ENCODE measurements at places on chromosomes 6 and 20.

DNA sequence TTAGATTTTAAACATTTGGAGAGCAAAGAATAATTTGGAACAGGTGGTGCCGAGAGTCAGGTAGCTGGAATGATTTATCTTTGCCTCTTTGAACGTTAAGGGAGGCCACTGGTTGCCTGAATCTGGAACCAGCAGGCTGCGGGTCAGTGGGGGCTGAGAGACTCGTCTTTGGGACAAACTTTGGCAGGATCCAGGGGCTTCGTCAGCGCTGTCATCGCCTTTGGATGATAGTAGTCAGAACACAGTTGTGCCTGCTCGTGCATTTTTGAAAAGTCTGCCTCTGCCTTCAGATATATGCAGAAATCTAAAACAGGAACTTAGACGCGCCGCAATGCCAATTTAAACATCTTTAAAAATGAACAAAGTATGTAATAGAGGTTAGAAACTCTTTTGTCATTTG lies 5.0 kb downstream of the EYA2 start:
- DNase-seq: no peak

DNA sequence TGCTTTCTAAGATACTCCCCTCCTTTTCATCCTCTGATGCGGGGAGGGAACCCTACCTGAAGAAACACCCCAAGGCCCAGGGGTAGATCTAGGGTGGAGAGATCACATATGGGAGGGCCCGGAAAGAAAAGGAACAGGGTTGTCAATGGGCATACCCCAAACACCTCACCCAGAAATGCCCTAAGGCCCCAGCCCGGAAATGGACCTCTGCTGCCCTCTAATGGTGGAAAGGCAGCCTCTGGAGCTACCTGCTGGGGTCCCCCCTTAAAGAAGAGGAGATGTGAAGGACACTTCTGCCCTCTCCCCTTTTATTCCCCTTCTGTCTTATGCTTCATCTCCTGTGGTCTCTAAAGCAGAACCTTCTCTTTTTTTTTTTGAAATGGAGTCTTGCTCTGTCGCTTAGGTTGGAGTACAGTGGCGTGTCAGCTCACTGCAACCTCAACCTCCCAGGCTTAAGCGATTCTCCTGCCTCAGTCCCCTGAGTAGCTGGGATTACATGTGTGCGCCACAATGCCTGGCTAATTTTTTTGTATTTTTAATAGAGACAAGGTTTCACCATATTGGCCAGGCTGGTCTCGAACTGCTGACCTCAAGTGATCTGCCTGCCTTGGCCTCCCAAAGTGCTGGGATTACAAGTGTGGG lies 458 bp upstream of the ARMC12 start:
- DNase-seq: peak; percentile 72

DNA sequence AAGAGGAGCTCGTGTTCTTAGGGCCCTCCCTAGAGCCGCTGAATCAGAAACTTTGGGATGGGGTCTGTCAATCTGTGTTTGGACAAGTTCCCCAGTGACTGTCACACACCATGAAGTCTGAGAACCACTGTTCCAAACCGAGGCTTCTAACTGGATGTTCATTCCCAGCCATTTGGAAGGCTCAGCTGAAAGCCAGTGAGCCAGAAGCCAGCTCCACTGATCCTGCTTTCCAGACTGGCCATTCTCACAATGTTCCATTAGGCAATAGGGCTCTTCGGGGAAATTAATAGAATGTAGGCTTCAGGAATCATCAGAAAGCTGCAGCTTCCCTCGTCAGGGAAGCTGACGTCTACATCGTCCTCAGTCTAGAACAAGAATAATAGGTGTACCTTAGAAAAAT lies 90.8 kb upstream of the QKI start:
- DNase-seq: no peak

- DNase-seq: no peak
Measured at GRCh38 chr20:61538183-61538942, 286.3 kb downstream of the CDH4 start.

DNA sequence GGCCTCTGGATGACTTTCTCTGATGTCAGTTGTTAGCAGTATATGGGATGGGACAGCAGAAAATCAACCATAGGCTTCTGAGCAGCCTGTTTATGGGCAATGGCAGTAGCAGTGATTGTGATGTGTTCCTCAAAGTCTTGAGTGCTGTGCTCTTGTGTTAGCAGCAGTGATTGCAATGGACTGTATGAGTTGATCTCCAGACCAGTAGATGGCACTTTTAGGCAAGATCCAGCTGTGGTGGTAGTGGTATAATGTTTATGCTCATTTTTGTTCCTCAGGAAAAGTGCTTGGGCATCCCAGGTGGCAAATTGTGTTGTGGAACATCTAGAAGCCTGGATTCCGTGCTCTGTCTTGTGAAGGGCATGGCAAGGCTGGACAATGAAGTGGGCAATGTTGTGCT lies 181.6 kb upstream of the SYNCRIP start:
- DNase-seq: no peak

DNA sequence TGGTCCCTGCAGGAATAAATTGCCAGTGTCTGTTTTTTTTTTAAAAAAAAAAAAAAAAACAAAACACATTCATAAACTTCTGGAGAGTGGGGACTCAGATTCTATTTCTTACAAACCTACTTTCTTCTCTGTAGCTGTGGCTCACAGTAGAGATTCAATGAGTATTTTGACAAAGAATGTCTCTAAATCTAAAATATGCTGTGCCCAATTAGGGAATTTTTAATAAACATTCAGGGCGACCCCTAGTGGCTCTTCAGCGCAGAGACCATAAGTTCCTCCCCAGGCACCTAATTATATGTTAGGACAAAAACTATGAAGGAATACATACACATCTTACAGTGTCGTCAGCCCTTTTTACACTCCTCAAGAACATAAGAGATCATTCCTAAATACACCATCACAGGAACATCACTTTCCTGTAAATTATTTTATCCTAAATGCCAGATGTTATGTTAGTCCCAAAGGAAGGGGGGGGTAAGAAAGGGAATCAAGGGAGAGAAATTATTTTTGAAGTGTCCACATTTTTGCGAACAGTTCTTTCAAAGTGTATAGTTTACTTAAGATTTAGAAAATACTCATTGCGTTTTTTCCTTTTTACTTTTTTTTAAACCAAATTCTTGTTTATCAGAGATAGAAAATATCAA lies 21.8 kb upstream of the NAA20 start:
- DNase-seq: no peak

- no peak for DNase-seq
Measured at GRCh38 chr20:1881240-1881835, 13.9 kb upstream of the SIRPA start.

DNA sequence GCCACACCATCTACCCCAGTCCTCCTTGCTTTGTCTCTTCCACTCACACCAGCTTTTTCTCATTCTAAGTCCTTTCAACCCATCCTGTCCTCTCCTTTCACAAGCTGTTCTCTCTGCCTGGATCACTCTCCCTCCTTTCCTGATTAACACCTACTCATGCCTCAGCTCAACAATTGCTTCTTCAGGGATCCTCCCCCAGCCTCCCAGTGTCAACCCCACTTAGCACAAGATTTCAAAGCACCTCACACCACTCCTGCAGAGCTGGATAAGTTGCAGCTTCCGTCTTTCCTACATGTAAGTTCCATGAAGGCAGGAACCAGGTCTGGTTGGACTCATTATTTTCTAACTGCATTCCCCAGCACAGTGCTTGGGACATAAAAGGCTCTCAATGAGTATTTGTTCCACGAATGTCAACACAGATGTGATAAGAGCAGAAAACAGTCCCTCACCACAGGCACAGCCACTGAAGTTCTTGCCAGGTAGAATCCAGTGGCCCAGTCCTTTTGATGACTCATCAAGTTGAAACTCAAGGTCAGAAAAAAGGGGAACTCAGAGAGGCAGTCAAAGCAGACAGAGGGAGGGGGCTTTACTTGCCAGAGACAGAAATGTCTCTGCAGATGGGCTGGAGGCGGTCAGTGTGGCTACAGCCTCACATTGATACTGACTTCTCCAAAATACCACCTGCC lies 193.4 kb upstream of the PRDM1 start:
- no peak for DNase-seq

- DNase-seq: no peak
Measured at GRCh38 chr6:154276810-154277628, 79.6 kb downstream of the IPCEF1 start.

- DNase-seq: no peak
Measured at GRCh38 chr6:111523484-111524167, 40.6 kb upstream of the REV3L start.

GRCh38 chr6:135087403-135087802 lies 32.8 kb upstream of the HBS1L start:
- no peak for DNase-seq

DNA sequence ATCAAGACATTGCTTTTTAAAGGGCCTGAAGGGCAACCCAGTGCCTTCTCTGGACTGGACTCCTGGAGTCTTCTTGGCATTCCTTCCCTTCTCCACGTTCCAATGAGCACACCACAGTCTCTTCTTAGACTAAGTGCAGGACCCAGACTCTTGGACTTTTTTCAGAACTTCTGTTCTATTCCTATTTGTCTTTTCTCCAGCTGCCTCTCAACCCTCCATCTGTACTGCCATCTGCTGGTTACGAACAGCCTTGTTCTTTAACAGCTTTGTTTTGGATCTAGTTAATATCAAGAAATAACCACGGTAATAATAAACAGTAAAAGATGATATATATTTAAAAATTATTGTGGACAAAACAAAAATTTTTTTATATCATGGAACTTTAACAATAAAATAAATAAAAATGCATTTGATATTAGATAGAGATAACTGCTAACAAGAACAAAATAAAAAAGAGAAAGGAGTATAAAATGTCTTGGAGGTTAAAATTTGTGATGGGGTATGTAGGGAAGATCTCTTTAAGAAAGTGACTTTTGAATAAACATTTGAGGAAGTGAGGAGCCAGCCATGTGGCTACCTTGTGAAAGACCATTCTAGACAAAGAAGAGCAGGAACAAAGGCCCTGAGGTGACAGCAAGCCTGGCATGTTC lies 105.1 kb upstream of the HCRTR2 start:
- DNase-seq: no peak

Measured in stimulated activated CD8-positive, alpha-beta memory T cell treated with anti-CD3 and anti-CD28 coated beads, Interleukin-15, amount 100 ng/mL, for 48 hours (primary cell).